Activated CD4-positive, alpha-beta memory T cell treated with anti-CD3 and anti-CD28 coated beads for 36 hours (primary cell): ENCODE measurements at places on chromosomes 6 and 20. TPM values are rescaled to one million over a fixed set of nuclear protein-coding genes. Genes with fewer than 3 reads are reported as not detected.
A peak's percentile ranks its signal among the peaks of the same experiment; 100 is the strongest.

- DNase-seq: no peak
- no peaks in the 10 kb centered on the region for H3K4me1 ChIP-seq
- no peak overlapping the region for H3K4me3 ChIP-seq
- H3K36me3 ChIP-seq: peaks cover 5% of the 10 kb centered on the region
Observed at GRCh38 chr6:1716868-1717267, 107.2 kb downstream of the FOXC1 start.

C6orf47 gene
- total RNA-seq: 15.8 TPM

GRCh38 chr20:58102261-58102660 lies 126.2 kb downstream of the ANKRD60 start:
- DNase-seq: no peak
- H3K27ac ChIP-seq: no peak overlapping the region
- no peaks in the 10 kb centered on the region for H3K4me1 ChIP-seq
- H3K27me3 ChIP-seq: peaks cover 16% of the 10 kb centered on the region

DNA sequence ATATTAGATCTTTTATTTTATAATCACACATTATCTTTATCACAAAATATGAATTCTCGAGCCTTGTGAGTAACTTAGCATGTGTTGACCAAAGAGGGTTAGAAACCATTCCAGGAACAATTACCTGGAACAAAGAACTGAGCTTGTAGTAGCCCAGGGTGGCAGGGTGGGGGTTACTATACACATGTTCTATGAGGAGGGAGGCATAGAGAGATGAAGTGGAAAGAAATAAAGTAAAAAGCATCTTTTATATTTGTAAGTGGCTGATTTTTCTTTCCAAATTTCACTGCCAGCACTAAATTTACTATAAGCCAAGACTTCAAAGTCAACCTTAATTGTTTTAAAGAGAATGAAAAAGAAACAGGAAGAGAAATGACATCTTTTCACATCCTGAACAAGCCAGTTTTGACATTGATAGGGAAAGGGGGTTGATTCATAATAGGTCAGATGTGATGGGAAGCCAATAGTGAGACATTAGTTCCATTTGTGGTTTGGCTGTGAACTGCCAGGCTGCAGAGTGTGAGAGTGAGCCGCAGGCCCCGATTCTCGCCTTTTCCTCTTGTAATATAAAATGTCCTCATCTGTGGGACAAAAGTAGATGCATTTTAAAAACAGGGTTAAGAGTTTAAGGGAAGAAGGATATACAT lies 52.7 kb upstream of the MYB start:
- peak; percentile 82 for DNase-seq
- no peaks in the 10 kb centered on the region for H3K36me3 ChIP-seq
- H3K27ac ChIP-seq: peak overlapping the region; percentile 81
- H3K4me1 ChIP-seq: peaks cover 42% of the 10 kb centered on the region

GRCh38 chr20:16104783-16105182 lies 468.5 kb downstream of the KIF16B start:
- no peak overlapping the region for H3K27ac ChIP-seq
- no peak for DNase-seq
- no peaks in the 10 kb centered on the region for H3K4me1 ChIP-seq
- H3K27me3 ChIP-seq: no peaks in the 10 kb centered on the region
- H3K4me3 ChIP-seq: no peak overlapping the region

DNA sequence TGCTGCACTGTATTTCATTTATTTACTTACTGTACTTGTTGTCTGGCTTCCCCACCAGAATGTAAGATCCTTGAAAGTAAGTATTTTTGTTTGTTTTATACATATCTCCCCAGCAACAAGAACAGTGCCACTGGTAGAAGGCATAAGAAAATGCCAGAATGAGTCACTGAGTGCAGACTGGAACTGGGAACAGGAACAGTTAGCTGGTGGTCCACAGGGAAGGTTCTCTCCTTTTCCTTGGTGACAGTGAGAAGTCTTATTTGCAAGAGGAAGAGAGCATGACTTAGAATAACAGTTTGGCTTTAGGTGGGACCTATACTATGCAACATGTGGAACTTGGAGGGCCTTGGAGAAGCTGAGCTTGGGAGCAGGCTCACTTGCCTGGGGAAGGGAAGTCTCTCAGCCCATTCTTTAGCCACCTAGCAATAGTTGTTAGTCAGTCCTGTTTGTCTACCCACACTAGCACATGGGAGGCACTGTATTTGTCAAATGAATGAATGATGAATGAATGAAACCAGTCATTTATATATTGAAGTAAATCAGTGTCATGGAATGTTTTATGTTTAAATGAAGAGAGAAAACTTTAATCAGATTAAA lies 203.5 kb downstream of the KCNQ5 start:
- no peak overlapping the region for H3K4me3 ChIP-seq
- no peaks in the 10 kb centered on the region for H3K27me3 ChIP-seq
- peaks cover 3% of the 10 kb centered on the region for H3K36me3 ChIP-seq
- DNase-seq: no peak
- H3K4me1 ChIP-seq: peaks cover 17% of the 10 kb centered on the region
- H3K27ac ChIP-seq: no peak overlapping the region
